Mammary epithelial cell (primary cell): ENCODE measurements at places on chromosomes 5 and 9. TPM values are rescaled to one million over a fixed set of nuclear protein-coding genes. Genes with fewer than 3 reads are reported as not detected.

Gene ECM2
- total RNA-seq = 1.7 and 2.1 TPM in 2 replicates

Gene PRDM9
- total RNA-seq = not detected in 2 replicates

Gene SOWAHA
- total RNA-seq = not detected in 2 replicates

Gene PDE6A
- 0.07 TPM in 1 of 2 replicates, not detected in the other for total RNA-seq

Gene TXNDC8
- total RNA-seq = not detected in 2 replicates

Gene SHISAL2B
- not detected for total RNA-seq
